GOT3 (cell line): ENCODE measurements at places on chromosomes 1 and 21.

- DNase-seq = no peak
Measured at GRCh38 chr1:186033847-186034271, 299.7 kb downstream of the HMCN1 start.

DNA sequence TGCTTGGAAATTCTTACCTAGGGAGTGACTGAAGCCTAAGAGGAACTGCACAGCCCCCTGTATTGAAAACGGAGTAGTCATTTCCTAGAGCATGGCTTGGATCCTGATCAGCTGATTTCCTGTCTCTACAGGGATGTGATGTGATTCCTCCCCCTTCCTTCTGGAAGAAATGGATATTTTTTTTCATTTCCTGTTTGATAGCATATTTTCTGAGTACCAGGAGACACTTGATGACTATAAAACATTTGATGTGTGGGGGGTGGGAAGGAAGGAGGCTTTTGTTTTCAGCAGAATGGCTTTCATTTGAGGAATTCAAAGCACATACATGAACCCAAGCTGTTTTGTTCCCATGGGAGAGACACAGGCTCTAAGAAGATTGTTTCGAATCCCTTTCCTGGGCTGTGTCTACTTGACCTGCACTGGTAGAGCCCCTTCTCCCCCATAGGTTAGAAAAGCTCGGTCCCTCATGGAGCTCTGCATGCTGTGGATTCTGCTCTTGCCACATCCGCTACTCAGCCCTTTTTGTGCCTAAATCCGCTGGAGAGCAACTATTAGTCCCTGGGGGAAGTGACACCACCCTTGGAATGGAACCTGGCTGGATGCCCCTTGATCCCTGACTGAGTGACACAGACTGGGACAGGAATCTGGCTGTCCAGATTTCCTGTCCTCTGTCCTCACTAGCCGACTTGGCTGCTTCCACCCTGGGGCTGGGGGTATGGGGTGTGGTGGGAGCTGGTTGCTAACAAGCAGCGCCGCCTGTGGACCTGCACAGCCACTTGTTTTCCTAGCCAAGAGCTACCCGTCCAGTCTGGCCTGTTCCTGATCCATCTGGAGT lies 71.8 kb upstream of the MACF1 start:
- no peak for DNase-seq

GRCh38 chr1:167510881-167511280 lies 7.4 kb downstream of the CD247 start:
- DNase-seq = no peak

- DNase-seq = no peak
Measured at GRCh38 chr1:234603221-234604204, 6.5 kb downstream of the IRF2BP2 start.

DNA sequence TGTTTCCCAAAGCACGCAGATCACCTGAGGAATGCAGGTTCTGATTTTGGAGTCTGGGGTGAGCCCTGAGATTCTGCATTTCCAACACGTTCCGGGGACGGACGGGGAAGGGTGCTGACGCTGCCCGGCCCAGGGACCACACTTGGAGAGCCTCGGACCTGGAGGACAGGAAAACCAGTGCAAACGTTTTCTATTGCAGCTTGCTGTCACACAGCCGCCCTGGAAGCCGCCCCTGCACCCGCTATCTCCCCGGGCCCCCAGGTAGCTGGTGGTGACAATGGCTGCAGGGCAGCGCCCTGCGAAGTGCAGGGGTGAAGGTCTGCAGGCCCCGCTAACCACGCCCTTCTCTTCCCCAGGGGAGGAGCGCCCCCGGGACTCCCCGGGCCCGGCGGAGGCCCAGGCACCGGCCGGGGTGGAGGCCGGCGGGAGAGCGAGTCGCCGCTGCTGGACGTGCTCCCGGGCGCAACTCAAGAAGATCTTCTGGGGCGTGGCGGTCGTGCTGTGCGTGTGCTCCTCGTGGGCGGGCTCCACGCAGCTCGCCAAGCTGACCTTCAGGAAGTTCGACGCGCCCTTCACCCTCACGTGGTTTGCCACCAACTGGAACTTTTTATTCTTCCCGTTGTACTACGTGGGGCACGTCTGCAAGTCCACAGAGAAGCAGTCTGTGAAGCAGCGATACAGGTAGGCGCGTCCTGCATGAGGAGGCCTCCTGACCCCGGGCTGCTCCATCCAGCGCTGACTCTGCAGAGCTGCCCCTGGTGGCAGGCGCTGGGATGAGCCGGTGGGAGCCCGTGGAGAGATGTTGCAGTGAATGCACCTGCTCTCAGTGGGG lies 142.0 kb upstream of the COA6 start:
- DNase-seq = no peak

DNA sequence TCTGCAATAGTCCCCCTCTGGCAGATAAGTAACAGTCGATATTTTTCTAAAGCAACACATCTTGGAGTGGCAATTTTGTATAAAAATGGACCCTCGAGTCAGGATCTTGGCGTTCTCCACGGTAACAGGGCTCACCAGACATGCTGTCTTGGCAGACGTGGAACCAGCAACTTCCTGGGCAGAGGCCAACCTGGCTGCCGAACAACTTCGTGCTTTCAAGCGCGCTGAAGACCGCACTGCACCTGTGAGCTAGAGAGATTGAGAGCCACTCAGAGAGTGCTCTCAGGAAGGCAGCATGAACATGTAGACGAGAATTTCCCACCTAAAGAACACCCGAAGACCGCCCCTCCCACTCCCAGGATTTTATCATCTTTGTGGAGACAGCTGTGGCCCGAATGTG lies 7.3 kb downstream of the C1orf174 start:
- DNase-seq = no peak

- no peak for DNase-seq
Measured at GRCh38 chr1:184595596-184595995, 159.1 kb downstream of the EDEM3 start.
